ENCODE measurements at places on chromosomes 11 and 22.

- no peak for DNase-seq
Measured at GRCh38 chr11:58609723-58610122, 12.7 kb upstream of the CNTF start.

- no peak for DNase-seq
Measured at GRCh38 chr11:116072601-116073410, 568.6 kb upstream of the CADM1 start.

DNA sequence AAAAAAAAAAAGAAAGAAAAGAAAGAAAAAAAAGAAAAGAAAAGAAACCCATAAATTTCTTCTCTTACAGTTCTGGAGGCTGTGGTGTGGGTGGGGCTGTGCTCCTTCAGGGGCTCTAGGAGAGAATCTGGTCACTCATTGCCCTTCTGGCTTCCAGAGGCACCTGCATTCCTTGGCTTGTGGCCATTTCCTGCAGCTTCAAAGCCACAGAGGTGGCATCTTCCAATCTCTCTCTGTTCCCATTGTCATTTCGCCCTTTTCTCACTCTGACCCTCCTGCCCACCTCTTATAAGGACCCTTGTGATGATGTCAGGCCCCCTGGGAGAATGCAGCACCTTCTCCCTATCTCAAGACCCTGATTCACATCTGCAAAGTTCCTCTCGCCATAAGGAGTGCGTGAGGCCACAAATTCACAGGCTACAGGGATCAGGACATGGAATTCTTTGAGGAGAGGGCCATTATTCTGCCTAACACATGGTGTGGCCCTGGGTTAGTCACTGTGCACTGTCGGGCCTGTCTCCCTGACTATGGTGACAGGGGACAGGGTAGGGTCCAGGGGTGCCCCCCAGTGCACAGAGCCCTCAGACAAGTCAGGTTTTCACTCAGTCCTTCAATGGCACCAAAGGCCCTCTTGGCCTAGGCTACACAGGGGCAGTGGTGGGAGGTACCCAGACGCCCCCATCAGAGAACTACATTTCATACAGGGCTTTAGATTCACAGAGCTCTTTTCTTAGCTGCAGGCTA lies 38.6 kb upstream of the PRR5 start:
- DNase-seq, result no peak

- DNase-seq, result peak; percentile 0
Measured at GRCh38 chr11:97746818-97747217, 1273.9 kb upstream of the CNTN5 start.

DNA sequence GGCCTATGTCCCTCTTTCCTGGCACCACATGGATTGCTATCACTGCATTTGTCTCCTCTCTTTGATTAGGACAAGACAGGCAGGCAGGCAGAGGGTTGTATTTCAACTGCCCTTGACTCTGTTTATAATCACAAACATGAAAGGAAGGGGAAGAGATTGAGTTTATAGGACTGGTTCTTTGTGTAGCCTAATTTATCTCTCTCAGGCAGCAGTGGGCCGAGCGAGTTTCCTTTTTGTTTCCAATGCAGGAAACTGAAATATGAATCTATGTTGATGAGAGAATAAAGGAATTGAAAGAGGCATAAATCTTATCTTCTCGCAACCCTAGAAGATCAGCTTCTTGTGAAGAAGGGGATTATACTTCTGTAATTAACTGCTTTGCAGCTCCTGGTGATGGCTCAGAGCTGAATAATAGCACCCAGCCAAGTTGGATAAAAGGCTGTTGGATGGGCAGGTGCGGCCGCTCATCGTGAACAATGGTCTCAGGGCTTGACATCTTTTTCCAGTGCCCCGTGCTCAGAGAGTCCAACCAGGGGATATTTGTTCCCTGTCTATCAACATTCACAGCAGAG lies 80.6 kb upstream of the SYT13 start:
- DNase-seq, result no peak

DNA sequence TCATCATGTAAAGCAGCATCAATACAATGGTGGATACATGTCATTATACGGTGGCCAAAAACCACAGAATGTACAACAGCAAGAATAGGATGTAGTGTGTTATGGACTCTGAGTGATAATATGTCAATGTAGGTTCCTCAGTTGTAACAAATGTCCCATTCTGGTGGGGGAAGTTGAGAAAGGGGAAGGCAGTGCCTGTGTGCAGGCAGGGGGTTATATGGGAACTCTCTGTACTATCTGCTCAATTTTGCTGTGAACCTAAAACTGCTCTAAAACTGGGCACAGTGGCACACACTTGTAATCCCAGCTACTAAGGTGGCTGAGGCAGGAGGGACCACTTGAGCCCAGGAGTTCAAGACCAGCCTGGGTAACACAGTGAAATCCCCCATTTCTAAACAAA lies 5.9 kb downstream of the CHKA start:
- no peak for DNase-seq

GRCh38 chr22:46424496-46424895 lies 89.0 kb downstream of the TRMU start:
- DNase-seq, result no peak

DNA sequence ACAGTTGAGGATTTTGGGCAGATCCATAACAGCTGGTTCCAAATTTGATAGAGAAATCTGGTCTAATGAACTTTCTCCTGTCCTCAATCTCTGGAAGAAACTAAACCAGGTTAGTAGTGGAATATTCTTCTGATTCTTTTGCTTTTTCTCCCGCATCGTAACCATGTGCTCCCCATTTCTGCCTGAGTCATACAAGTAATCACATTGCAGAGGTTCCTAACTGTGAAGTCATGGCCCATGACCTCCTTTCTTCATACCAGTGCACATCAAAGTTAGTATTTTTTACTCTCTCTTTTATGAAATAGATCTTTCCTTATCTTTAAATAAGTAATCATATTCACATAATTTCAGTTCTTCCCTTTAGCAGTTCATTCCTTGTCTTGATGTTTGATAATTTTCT lies 249.0 kb downstream of the DYNC2H1 start:
- no peak for DNase-seq

DNA sequence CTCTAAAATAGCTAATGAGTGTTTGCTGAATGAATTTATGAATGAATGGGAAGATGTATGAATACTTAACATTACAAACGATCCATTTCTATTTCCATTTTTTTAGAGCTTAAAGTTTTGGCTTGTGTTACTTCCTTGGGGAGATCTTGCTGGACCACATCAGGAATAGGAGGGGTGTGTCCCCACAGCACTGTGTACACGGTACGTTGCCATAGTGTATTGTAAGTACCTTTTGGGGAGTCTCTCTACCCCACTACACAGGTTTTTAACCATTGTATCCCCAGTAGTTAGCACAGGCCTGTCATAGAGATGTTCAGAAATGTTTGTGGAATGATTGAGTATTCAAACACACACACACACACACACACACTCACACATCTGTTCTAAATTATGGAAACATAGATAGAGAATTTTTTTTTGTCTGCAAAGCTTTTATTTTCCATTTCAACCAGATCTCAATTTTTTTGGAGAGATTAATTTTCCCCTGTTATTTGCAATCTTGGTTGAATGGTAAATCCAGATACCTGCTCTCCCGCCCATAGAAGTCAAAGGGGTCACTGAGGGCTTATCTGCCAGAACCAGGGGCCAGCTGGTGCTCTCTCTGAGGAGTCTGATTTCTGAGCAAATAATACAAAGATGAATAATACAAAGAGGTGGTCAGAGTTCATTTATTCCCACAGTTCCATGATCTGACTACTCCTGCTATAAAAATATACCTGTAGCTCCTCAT lies 471.0 kb downstream of the INSC start:
- DNase-seq, result no peak

- no peak for DNase-seq
Measured at GRCh38 chr11:102603091-102603490, 22.0 kb downstream of the MMP20 start.

GRCh38 chr11:69104212-69104855 lies 51.4 kb upstream of the SMIM38 start:
- no peak for DNase-seq

- peak; percentile 82 for DNase-seq
Measured at GRCh38 chr22:43561415-43562178, 149.8 kb downstream of the MPPED1 start.

DNA sequence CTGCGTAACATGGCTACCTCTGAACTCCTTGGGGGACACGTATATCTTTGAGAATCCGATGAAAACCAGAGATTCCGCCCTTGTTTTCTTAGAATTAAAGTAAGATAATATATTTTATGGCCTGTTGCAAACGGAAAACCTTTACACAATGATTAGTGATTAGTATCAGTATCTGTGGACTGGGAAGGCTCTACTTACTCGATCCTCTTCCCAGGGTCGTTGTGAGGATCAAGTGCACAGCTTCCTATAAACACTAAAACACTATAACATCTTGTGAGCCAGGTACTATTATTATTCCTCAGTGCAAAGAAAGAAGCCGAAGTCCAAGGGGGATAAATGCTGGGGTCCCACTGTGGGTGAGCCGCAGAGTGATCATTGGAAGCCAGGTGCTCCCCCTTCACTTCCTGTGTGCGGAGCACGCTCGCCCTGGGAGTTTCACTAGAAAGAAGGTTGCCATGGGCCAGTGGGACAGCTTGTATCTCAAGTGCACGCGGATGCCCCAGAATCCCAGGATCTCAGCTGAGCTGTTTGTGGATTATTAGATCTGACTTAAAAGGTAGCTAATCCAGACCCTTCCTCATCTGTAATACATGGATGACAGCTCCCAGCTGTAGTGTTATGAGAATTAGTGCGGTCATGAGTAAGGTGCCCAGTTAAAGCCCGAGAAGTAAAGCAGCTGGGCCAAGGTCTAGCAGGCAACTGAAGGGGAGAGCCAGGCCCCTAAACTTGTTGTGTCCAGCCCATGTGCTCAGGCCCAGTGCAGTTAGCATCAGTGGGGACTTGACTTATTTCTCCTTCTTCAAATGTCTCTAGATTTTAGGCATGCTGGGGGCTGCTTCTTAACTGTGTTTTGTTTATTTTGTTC lies 839 bp downstream of the CBY1 start:
- no peak for DNase-seq

DNA sequence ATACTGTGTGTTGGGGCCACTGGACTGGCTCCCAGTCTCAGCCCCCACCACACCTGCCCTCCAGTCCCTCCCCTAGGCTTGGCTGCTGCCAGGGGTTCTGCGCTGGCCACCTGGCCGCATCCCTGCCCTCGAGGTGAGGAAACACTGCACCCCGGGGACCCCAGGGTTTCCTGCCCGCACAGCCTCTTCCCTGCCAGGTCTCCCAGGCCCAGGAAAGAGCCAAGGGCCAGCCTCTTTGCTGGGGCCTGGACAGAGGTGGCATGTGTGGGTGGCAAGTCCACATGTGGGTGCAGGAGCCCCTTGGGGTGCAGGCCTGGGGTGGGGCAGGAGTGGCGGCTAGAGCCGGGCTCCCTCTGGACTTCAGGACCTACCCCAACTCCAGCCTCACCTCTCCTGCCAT lies 2.5 kb downstream of the EPS8L2 start:
- DNase-seq, result no peak

- no peak for DNase-seq
Measured at GRCh38 chr11:39569789-39570188, 1889.7 kb downstream of the LRRC4C start.

DNA sequence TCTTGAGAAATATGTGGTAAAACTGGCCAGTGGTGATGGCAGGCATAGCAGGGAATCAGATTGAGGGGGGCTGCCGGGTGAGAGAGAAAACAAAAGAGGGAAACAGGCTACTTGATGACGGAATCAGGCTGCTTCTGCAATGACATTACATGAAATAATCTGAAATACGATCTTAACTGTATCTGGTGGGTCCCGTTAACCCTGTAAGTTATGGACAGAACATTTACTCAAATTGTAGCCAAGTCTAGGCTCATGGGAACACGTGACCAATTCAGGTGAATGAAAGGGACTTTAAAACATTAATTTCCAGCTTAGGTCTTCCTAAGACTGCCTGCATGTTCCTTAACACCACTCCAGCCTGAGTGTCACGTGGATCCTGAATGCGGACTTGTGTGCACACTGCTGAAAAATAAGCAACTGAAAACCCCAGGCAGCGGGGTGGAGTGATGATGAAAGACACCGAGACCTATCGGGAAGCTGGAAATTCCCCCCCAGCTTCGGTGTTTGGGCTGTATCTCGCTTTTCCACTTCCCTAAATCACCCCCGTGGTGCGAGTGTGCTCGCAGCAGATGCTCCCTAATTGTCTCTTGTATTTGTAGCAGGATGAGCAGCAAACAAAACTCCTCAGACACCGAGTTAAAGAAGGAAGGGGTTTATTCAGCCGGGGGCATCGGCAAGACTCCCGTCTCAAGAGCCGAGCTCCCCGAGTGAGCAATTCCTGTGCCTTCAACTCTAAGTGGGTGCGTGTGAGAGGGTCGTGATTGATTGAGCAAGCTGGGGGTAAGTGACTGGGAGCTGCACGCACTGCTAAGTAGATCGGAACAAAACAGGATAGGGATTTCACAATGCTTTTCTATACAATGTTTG lies 145.0 kb upstream of the GRK3 start:
- DNase-seq, result peak; percentile 67

- DNase-seq, result no peak
Measured at GRCh38 chr11:46617972-46618314, 590 bp downstream of the ATG13 start.

GRCh38 chr11:43278193-43278956 lies 33.4 kb upstream of the API5 start:
- DNase-seq, result peak; percentile 7

DNA sequence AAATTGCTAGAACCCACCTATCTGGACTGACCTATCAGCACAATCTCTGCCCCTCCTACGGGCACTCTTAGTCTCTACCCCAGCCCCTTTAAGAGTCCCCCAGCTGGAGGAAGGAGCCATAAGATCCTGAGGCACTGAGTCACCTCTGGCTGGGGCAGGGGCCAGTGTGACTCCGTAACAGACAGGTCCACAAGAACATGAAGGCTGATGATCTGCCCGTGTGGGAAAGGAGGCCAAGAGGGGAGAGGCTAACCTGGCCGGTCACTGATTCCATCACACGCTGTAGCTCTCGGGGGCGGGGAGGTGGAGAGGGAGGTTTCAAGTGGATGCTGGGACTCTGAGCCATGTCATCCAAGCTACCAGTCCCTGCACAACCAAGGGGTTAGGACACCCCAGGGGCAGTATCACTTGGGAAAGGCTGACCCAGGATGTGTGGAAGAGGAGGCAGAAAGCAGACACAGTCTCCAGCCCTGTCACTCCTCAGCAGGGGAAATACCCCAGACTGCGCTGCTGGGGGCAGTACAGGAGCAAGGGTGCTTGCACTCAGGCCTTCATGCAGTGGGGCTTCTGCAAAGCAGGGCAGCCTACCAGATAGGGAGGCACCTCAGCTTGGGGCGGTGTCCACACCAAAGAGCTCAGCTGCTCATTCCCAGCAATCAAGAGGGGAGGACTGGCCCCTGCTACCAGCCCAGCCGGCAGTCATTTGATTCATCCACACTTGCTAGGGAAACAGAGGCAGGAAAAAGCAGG lies 22.3 kb downstream of the ARHGAP1 start:
- DNase-seq, result no peak

GRCh38 chr11:60748225-60748624 lies 8.4 kb upstream of the MS4A15 start:
- no peak for DNase-seq
